ENCODE measurements at places on chromosomes 2 and 18. TPM values are rescaled to one million over a fixed set of nuclear protein-coding genes. Genes with fewer than 3 reads are reported as not detected.
A peak's percentile ranks its signal among the peaks of the same experiment; 100 is the strongest.

SUMO1 gene
- total RNA-seq, result 131 TPM

- no peak for DNase-seq
- no peak overlapping the region for H3K4me3 ChIP-seq
- no peak overlapping the region for H3K27ac ChIP-seq
- no peaks in the 10 kb centered on the region for H3K36me3 ChIP-seq
- peaks cover 14% of the 10 kb centered on the region for H3K4me1 ChIP-seq
These were observed 9.7 kb downstream of the SIX2 start for GRCh38 chr2:44999540-44999939.

- DNase-seq, result no peak
- H3K27me3 ChIP-seq, result no peaks in the 10 kb centered on the region
- H3K4me1 ChIP-seq, result peaks cover 19% of the 10 kb centered on the region
- no peak overlapping the region for H3K4me3 ChIP-seq
- peaks cover 4% of the 10 kb centered on the region for H3K36me3 ChIP-seq
- no peak overlapping the region for H3K27ac ChIP-seq
These were observed 148.3 kb downstream of the RHBDD1 start for GRCh38 chr2:226983895-226984749.

DNA sequence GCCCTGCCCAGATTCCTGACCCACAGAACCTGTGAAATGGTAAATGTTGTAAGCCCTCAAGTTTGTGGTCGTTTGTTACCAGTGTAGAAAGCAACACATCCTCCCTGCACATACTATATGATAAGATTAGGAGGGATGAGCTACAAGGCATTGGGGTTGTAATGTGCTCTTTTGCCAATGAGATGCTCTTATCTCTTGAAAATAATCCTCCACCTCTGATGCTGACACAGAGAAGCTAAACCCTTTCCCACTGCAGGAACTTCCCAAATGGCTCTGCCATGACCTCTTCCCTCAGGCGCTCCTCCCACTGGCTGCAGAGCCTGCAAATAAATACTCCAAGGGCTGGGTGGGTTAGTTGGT, 23.5 kb downstream of the CDC42EP3 start:
- H3K27me3 ChIP-seq, result no peaks in the 10 kb centered on the region
- no peak for DNase-seq
- H3K4me1 ChIP-seq, result peaks cover 67% of the 10 kb centered on the region
- peaks cover 32% of the 10 kb centered on the region for H3K36me3 ChIP-seq

DNA sequence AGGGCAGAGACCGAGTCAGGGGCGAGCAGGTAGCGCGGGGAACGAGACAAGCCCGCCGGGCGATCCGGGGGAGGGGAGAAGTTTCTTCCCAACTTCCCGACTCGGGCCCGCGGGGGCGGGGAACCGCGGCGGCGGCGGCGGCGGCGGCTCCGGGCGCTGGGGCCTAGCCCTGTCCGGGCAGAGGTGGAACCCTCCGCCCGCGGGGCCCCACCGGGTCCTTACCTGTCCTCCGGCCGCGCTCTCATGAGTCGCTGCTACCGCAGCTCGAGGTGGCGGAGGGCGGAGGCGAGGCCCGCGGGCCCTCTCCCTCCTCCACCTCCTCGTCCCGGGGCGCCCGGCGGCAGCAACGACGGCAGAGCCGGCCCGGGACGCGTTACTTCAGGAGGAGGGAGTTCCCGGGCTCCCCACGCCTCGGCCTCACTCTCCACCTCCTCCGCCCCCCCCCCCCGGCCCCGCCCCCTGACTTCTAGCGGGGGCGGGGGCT, at the start of gene YES1:
Gene YES1 (minus strand): TSS at position 351 of the 484 bp plus-strand sequence. CDS start 55,415 bp downstream, outside the sequence.
- no peak for DNase-seq
- peaks cover 4% of the 10 kb centered on the region for H3K36me3 ChIP-seq
- H3K27ac ChIP-seq, result peak within 1 kb of the TSS; percentile 99
- peaks cover 56% of the 10 kb centered on the region for H3K4me1 ChIP-seq
